Skin of body (tissue), 3 donors: ENCODE measurements at places on chromosomes 5 and 9. TPM values are rescaled to one million over a fixed set of nuclear protein-coding genes. Genes with fewer than 3 reads are reported as not detected.

DNA sequence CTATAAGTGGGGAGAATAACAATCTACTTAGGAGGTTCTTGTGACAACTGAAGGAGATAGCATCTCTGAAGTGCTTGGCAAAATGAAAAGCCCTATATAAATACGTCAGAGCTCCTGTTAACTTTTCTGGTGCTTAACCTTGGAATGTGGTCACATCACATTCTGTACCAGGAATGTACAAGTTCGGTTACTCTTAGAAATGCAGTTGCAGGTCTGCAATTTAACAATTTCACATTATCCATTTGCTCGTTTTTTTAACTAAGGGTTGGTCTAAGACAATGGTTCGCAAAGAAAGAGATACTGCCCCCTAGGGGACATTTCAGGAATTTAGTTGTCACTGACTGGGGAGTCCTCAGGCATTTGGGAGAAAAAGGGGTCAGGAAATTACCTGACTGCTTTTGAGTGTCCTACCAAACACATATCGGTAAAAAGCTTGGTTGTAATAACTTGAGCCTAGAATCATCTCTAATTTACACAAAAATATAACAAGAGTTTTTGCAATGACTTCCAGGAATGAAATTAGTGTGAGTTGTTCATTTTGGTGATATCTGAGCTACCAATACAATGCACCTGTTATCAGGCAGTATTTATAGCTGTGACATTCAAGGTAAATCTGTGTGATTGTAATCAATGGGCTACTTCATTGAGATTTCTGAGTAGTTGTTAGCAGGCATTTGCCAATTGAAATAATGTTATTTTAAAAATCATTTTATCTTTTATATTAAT is 5.4 kb upstream of the HBEGF start:
- peak; percentile 35 for DNase-seq

- no peak for DNase-seq
Observed at GRCh38 chr9:69458176-69458575, 133.2 kb downstream of the ENTREP1 start.

The REXO4 gene
- 11.3 TPM for total RNA-seq

DNA sequence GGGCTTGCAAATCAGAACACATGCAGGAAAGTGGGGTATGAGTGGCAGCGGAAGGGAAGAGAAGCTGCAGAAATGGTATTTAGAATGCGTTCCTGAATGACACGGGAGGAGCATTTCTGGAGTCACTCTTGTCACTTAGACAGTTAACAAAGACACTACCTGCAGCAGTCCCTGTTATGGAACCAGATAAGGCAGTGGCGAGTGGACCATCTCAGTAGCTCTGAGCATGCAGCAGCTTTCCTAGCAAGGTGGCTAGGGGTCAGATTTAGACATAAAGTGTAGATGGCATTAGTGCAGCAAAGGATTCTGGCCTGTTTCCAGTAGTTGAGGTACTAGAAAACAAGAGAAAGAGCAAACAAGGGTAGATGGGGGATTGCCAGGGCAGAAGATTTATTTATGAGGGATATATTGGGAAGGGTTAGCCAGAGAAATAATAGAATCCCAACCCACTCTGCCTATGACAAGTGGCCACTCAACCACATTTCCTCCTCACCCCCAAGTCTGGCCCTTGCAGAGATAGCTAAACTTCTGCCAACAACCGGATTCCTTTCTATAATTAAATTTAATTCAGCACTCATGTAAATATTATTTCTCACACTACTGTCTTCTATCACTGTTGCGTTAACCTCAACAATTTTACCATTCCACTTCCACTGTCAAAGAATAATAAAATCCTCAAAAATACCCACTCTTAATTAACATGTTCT is 201.6 kb downstream of the DCP2 start:
- DNase-seq, result no peak

DNA sequence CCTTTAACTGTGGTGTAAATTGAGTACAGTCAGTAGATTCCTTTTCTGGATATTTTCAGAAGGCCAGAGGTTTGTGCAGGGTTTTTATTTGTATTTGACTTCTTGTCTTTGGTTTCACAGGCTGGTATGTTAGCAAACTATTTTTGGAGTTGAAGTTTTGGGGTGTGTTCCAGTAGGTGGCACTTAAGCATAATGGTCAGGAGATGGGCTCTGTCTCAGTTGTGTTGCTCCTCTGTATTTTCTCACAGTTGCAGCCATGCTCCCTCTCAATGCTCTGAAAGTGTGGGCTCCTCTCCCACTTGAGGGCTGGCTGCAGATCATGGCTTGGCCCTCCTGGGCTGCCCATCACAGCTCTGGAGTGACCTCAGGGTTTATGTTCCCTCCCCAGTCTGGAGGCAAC is 267.0 kb upstream of the PCSK5 start:
- no peak for DNase-seq
